MCF 10A (cell line): ENCODE measurements at places on chromosomes 2 and 18.
A peak's percentile ranks its signal among the peaks of the same experiment; 100 is the strongest.

DNA sequence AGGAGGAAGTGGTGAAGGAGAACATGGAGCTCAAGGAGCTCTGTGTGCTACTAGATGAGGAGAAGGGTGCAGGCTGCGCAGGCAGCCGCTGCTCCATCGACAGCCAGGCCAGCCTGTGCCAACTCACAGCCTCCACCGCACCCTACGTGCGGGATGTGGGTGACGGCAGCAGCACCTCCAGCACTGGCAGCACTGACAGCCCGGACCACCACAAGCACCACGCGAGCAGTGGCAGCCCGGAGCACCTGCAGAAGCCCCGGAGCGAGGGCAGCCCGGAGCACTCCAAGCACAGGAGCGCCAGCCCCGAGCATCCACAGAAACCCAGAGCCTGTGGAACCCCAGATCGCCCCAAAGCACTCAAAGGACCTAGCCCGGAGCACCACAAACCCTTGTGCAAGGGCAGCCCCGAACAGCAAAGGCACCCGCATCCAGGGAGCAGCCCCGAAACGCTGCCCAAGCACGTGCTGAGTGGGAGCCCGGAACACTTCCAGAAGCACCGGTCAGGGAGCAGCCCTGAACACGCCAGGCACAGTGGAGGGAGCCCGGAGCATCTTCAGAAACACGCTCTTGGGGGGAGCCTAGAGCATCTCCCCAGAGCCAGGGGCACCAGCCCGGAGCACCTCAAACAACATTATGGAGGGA lies 9.0 kb downstream of the CCDC85A start:
- DNase-seq, result no peak

DNA sequence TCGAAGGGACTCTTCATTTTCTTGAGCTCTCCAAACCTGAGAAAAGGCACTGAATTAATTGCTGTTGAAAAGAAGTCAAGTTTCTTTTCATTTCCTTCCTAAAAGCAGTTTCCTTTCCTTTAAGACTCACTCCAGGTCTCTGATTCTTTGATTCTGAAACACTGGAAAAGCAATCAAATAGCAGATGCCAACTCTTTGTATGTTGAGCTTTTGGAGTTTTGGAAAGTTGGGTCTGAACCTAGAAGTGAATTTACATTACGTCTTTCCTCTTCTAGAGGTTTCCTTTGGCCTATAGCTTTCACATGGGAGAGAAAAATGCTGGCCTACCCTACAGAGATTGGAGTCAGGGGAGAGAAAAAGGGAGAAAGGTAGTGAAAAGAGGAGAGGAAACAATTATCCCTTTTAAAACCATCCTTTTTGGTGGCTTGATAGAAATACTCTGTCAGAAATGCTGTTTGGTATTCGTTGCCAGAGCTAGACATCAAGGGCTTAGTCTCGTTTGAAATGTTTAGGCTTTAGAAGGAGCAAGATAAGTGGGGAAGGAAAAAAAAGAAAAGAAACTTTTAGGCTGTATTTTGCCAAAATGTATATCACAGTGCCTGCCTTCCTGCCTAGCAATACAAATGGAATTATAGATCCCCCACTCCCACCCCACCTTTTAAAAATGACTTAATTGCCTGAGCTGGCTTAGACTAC lies 187.7 kb downstream of the PRPF40A start:
- DNase-seq, result no peak

- DNase-seq, result no peak
Observed at GRCh38 chr2:43612944-43613343, 17.1 kb upstream of the THADA start.

GRCh38 chr2:5915881-5916310 lies 223.7 kb downstream of the SOX11 start:
- peak; percentile 3 for DNase-seq

GRCh38 chr18:57220480-57220879 lies 73.6 kb downstream of the BOD1L2 start:
- no peak for DNase-seq

DNA sequence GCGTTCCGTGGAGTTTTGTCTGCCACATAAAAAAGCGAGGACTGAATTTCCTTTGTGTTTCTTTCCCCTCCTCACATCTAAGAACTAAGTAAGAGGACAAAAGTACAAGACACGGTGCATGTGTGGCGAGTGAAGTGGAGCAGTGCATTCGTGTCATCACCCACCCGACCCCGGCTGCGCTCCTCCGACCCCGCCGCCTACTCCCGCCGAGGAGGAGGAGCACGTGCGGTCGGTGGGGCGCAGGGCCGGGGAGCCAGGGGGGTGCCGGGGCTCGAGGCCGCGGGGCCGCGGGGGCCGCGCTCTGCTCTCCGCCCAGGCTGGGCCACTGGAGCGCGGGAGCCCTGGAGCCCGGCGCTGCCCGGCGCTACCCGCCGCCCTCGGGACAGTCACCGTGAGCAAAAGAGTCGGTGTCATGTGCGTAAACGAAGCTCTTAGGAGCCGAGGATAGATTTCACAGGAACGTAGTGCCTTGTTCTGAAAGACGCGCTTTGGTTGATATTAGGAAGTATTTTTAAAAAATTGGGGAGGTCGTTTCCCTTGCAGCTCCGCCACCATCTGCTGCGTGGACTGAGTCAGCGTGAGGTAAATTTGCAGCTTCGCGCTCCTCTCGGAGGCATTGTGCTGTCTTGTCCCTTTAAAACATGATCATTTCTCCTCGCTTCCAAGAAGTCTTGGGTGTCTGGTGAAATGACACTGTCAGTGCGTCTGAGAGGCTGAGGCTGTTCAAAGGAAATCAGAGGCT lies 11.0 kb downstream of the TBR1 start:
- DNase-seq, result no peak

GRCh38 chr2:126946318-126947102 lies 47.8 kb downstream of the TEX51 start:
- no peak for DNase-seq

DNA sequence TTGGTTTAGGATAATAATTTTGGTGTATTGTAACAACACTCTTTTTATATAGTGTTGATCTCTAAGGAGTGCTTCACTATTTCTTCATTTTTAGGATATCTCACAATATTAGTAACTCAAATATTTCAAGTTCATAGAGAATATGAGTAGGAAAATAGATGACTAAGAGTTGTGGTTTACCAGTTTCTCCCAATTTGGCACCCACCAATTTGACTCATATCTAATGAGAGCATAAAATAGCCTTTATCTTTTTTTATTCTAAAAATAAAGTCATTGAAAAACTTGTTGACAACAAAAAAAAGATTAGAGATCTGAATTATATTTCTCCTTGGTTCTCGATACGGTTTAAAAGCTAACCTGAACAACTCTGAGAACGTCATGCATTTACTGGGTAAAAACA lies 204.0 kb downstream of the PARD3B start:
- DNase-seq, result peak; percentile 68

DNA sequence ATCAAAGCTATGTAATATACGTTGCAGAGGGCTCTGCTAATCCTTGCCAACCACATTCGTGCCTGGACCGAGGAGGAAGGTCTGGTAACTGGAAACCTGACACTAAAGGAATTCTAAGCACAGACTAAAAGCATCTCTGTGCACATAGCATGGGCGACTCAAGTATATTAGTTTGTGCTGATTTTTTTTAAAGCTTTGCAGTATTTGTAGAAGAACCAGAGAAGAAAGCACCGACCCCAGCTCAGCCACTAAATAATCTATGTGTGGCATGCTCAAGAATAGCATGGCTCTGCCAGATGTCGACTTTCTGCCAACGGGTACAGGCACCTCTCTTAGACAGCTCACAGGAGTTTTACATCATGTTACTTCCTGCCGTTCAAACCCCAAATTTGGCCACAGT lies 73.2 kb upstream of the NRP2 start:
- no peak for DNase-seq

- no peak for DNase-seq
Observed at GRCh38 chr2:223037445-223037800, 14.6 kb upstream of the KCNE4 start.

GRCh38 chr2:173667415-173667814 lies 297.8 kb downstream of the SP3 start:
- peak; percentile 65 for DNase-seq

- DNase-seq, result no peak
Observed at GRCh38 chr2:46236006-46236875, 61.0 kb upstream of the EPAS1 start.

DNA sequence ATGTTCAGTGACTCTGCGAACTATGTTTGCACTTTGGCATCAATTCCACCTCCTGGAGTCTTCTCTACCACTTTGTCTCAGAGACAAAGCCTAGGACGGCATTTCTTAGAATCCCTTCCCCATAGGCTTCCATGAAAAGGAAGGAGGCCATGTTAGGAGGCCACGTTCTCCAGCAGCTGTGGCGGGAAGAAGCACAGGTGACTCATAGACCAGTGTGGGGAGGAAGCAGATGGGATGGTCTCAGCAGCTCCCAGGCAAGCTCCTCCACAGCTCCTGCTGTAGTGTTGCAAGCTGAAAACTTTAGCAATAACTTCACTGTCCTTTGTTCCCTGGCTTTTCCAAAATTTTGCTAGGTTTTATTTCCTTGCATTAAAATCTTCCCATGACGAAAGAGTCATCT lies 781.3 kb upstream of the ID2 start:
- DNase-seq, result peak; percentile 51

DNA sequence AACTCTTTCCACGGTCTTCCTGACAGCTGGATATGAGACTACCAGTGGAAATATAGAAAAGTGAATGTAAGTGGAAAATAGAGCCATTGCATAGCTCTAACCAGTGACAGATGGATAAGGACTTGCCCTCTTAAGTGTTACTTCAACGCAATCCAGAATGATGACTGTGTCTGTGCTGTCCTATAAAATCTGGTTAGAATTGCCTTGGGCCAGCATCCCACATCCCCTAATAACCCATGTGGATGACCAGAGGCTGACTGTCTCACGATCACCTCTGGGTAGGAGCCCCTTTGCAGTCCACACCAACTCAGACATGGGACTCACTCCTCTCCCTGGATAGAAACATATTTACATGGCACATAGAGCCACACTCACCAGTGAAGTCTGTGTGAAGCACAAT lies 186.6 kb downstream of the C1D start:
- DNase-seq, result no peak

- DNase-seq, result no peak
Observed at GRCh38 chr2:238787501-238787900, 60.4 kb upstream of the TWIST2 start.
